ENCODE measurements at places on chromosomes 6 and 20.
A peak's percentile ranks its signal among the peaks of the same experiment; 100 is the strongest.

- DNase-seq, result no peak
Observed at GRCh38 chr6:2751871-2752270, 1.1 kb upstream of the MYLK4 start.

GRCh38 chr6:138572167-138572875, 73.0 kb upstream of the NHSL1 start:
- peak; percentile 86 for DNase-seq

DNA sequence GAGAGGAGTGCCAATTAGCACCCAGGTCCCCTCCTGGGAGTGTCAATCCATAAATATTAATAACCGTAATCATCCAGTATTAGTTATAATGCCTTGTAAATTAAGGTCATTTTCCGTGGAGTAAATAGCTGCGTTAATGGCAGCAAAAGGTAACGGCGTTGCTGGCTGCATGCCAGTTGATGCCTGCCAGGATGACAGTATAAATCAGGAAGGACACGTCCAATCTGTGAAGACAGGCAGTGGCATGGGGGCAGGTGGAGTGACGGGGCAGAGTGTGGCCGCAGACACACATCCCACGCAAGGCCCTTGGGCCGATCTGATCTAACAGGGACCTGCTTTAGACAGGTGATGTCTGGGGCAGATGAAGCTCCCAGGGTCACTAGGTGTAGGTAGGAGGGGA, 49.1 kb downstream of the KCNB1 start:
- no peak for DNase-seq

DNA sequence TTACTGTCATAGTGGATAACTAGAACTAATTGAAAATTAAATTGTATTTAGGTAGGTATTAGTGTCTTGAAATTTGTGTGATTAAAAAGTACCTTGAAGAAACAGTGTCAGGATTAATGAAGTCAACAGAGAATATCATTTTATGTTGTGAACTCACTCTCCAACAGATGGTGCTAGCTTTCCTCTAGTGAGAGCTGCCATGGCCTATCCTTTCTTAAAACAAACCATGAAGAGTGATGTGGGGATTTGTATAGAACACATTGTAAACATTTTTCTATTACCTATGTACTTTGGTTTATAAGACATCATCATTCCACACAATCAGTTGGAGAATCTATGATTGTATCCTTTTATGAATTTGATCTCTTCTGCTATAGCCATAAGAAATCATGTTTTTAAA, 4.8 kb upstream of the SRSF12 start:
- DNase-seq, result peak; percentile 56

DNA sequence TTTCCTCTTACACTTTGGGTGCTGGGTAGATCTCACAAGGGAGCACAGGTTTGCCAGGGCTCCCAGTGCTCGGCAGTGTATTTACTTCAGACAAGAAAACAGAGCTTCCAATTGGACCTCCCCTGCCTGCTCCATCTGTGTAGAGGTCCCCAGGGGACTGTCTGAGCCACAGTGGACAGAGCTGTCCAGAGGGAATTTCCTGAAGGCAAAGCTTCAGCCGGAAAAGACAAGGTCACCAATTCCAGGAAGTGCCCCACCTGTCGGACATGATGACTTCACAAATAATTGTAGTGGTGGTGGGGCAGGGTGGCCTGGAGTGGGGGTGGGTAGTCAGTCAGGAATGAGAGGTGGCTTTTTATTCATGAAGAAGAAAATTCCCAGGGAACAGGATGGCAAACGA, 18.6 kb downstream of the ADGRF5 start:
- DNase-seq, result no peak

GRCh38 chr20:20010639-20011500, 6.3 kb upstream of the NAA20 start:
- DNase-seq, result peak; percentile 79

All from umbilical cord (tissue), 2 donors.